ENCODE measurements at places on chromosomes 3 and 15.

DNA sequence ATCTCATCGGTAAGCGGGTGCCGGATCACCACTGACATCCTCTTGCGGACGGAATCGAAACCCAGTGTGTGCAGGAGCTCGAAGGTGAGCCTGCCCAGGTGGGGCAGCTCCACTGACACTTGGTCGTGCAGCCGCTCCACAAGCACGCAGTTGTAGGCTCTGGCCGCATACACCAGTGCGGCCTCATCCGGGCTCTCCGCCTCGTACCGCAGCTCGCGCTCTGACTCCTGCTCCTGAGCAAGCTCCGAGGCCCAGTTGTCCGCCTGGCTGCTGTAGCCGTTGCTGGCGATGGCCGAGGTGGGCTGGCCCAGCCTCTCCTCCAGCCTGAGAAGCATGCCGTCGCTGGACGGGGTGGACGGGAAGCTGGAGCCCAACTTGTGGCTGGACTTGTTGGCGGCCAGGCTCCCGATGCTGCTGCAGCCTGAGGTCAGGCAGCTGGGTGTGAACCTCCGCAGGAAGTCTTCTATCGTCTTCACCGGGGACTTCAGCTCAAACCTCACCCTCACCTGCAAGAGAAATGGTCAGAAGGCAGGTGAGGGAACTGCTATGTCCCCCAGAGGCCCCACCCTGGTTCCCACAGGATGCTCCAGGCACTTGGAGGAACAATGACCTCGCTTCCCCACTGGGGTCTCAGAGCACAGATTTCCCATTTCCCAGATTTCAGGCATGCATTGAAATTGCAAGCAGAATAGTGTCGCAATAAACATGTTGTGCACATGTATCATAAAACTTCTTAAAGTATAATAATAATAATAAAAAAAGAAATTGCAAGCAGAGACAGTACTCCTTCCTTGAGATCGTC, 149.2 kb downstream of the ATP10A start:
- DNase-seq, result no peak

GRCh38 chr3:100833483-100833882, 124.2 kb downstream of the TFG start:
- DNase-seq, result no peak

GRCh38 chr15:100131321-100132224, 210.2 kb downstream of the ADAMTS17 start:
- peak; percentile 56 for DNase-seq

DNA sequence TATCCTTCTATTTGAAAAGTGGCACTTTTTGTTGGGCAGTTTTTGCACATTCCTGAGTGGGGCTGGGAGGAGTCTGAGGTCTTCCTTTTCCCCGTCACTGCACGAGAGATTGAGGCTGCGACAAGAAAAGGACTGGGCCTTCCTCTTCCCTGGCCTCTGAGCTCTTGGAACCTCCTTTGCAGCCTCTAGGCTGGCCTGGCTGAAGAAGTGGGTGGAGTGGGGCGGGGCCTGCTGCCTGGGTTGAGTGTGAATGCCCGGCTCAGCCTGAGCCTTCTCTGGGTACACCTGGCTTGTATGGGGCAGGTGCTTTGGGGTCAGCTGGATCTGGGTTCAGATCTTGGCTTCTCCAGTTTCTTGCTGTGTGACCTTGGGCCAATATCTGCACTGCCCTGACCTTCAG, 43.1 kb downstream of the PLXNA1 start:
- no peak for DNase-seq

DNA sequence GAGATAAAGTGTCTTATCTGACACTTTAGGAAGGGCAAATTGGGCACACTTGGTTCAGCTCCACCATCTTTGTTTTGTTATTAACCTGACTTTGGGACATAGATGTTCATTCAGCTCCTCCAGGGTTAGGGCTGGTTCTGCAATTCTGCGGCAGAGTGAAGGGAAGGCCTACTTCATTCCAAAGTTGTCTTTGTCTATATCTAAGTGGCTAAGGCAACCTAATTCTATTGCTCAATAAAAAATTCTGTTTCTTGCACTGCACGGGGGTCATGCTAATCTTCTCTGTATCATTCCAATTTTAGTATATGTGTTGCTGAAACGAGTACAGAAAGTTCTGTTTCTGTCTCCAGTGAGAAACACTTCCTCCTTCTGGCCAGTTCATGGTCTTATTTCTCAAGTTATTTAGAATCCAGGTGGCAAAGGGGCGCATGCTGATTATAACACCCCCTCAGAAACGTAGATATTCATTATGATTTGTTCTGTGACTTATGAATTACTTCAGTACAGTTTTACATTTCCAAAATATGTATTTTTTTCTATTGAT, 53.5 kb downstream of the PFN2 start:
- DNase-seq, result no peak

DNA sequence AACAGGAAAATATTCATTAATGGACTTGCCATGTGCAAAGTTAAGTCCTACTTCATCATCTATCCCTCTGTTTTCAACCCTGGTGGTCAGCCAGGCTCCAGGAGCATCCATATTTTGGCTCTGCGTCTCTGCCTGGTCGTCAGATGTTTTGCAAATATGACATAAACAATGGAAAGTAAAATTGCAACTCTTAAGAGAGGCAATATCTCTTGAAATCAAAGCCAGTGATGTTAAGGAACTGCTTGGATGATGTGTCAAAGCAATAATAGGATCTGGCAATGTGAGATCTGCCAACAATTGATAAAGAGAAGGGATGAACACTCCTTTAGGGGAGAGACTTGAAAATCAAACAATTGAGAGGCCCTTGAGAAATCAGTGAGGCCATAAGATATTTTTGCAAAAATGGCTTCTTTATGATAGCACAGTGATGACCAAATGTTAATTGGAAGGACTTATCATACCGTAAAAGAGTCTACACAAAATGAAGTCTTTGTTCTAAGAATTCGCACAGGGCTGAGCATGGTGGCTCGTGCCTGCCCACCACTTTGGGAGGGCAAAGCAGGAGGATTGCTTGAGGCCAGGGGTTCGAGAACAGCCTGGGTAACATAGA, 6.5 kb downstream of the ABHD6 start:
- DNase-seq, result no peak

GRCh38 chr3:45214061-45214680, 11.9 kb downstream of the TMEM158 start:
- no peak for DNase-seq

GRCh38 chr15:70258369-70259027, 160.8 kb upstream of the TLE3 start:
- DNase-seq, result peak; percentile 74

DNA sequence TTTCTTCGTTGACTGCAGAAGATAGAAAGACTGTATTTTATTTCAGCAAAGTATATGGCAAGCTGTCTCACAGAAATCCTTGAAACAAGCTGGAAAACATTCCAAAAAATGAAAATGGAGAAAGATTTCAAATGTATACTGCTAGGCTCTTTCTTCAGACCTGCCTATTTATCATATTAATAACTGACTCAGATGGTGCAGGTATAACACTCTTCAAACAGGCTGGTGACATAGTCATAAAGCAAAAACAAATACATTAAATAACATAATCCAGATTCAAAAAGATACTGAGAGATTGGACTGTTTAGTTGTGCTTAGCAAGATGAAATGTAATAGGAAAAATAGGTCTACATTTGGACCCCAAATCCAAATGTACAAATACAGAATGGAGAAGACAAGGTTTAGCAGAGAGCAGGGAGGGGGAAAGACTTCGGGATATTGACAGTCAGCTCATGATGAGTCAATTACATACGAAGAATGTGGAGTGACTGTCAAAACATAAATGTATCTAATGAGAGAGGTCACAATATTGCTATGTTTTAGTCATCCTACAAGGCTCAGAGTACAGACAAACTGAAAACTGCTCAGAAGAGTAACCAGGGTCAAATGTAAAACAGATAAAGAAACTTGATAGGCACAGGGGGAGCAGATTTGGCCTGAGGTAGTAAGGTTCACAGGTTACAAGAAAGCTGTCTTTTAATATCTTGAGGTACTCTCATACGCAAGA, 88.7 kb downstream of the DMXL2 start:
- no peak for DNase-seq

DNA sequence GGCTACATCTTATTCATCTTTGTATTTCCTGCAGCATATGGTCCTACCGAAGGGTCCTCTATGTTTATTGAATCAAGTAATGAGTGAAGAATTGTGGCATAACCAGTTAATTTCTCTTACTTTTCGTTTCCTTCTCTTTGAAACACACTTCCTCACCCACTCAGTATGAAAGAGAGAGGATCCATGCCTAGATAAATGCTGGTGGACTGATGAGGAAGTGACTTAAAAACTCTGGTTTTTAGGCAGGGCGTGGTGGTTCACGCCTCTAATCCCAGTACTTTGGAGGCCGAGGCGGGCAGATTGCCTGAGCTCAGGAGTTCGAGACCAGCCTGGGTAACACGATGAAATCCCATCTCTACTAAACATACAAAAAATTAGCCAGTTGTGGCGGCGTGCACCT, 2.2 kb upstream of the MB21D2 start:
- no peak for DNase-seq

GRCh38 chr3:126542340-126543241, 16.1 kb downstream of the C3orf22 start:
- no peak for DNase-seq

Measured in GM13976 (cell line).